NCI-H446 treated with DMSO at 0.1 percent for 48 hours (cell line): ENCODE measurements at places on chromosomes 16 and 17.

DNA sequence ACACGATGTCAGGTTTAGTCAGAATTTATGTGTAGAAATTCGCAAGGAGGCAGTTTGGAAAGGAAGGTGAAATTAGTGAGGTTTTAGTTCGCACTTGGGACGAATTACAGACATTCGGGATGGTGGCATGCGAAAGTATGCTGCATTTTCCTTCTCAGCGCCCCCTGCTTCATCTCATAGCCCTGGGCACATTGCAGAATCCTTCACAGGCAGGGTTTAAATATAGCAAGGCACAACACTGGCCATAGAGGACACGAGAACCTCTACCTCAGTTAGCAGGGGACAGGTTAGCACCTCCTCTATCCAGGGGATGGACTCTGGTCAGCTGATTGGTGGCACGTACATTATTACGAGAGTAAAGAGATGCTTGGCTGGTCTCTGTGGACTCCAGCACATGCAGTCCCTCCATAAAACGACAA is 47.5 kb downstream of the MAP2K6 start:
- no peak for DNase-seq

- DNase-seq: no peak
These were observed 11.0 kb downstream of the DCAKD start for GRCh38 chr17:45040459-45040858.

GRCh38 chr17:68505951-68506350 is 6.3 kb upstream of the PRKAR1A start:
- DNase-seq: no peak

DNA sequence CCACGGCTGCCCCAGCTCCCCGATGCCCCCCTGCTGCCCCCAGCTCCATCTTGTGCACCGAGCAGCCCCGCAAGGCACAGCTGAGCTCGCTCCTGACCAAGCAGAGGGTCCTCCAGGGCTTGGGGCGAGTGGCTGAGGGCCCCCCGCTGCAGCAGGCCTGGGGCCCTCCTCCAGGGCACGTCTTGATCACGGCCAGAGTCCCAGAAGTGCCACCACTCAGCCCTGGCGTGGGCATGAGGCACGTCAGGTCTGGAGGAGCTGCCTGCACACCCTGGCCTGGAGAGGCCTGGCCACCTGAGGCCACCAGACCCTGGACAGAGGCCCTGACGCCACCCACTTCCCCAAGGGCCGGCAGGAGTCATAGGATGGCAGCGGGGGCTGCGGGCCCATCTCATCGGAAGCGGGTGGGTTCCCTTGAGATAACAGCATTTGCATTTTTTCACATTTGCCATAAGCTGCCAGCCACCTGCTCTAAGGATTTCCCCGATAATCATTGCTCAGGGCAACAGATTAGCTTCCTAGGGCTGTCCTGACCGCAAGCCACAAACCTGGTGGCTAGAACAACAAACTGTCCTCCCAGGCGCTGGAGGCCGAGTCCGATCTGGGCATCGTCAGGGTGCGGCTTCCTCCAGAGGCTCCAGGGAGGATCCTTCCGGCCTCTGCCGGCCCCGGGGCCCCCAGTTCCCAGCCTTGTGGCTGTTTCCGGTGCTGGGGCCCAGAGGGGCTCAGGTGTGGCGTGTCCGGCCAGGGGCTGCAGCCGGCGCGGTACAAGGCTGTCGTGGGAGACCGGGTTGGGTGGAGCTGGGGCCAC is 23.9 kb upstream of the C1QTNF8 start:
- DNase-seq: no peak

GRCh38 chr17:27609611-27610303 is 21.2 kb upstream of the LGALS9 start:
- no peak for DNase-seq

DNA sequence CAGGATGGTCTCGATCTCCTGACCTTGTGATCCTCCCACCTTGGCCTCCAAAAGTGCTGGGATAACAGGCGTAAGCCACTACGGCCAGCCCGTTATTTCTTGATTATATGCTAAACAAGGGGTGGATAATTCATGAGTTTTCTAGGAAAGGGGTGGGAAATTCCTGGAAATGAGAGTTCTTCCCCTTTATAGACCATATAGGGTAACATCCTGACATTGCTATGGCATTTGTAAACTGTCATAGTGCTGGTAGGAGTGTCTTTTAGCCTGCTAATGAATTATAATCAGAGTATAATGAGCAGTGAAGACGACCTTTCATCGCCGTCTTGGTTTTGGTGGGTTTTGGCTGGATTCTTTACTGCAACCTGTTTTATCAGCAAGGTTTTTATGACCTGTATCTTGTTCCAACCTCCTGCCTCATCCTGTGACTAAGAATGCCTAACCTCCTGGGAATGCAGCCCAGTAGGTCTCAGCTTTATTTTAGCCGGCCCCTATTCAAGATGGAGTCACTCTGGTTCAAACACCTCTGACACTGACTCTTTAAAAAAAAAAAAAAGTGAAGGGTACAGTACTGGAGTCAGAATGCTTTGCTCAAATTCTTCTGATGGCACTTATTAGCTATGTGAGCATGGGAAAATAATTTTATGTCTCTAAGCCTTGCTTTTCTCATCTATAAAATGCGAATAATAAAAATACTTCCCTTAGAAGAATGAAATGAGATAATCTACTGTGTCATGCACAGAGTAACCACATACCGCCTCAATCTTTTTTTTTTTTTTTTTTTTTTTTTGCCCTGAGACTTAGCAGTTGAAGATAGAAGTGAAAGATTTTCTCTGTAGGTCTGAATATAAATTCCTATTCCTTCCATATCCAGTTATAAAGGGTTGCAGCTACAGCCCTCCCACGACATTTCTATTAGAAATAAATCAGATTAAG is 5.1 kb upstream of the CALCOCO2 start:
- DNase-seq: no peak

DNA sequence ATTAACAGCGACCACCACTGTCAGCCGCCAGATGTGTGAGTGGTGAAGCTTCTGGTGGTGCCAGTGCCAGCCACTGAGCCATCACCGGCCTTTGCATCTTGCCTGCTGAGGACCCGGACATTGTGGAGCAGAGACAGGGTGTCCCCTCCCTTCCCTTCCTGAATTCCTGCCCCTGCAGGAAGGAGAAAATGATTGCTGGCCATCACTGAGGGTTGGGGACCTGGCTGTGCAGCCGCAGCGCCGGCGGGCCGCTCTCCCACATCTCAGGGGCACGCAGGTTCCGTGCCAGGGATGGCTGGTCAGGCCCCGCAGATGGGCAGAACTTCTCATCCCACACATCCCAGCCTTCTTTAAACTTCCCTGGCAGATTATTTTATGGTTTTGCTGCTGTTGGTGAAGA is 56.5 kb downstream of the RPTOR start:
- DNase-seq: no peak

DNA sequence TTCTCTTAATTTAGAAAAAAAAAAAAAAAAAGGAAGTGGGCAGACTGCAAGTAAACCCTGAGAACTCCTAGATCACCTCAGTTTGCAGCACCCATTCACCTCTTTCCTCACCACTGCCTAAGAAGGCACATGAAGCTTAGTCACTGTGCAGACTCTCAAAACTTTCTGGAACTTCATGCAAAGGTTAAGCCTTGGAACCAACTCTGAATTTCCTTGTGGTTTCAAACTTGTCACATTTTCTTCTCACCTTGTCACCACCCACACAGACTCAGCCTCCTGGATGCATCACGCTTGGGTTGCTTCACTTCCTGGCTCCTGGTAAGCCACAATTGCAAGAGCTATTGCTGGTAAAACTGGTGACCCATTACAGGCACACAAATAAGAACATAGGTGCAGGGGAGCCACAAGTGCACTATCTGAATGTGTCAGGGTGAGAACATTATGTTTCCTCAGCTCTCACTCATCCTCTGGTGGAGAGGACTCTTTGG is 15.0 kb upstream of the CPD start:
- DNase-seq: no peak

DNA sequence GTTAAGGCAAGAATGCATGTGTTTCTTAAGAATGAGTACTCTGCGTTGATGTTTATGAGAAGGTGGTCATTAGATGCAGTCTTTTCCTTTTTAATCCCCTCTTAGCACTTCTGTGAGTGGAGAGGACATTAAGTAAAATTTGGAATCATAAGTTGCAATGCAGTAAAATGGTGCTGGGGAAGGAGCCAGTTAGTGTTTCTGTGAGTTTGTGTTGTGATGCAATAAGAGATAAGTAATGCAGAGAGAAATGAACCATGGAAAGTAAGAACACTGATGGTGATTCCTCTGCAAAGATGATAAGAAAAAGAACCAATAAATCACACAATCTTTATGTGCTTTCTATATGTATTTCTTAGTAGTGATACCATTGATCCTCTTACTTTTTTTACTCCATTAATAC is 20.0 kb downstream of the ABHD15 start:
- DNase-seq: no peak

DNA sequence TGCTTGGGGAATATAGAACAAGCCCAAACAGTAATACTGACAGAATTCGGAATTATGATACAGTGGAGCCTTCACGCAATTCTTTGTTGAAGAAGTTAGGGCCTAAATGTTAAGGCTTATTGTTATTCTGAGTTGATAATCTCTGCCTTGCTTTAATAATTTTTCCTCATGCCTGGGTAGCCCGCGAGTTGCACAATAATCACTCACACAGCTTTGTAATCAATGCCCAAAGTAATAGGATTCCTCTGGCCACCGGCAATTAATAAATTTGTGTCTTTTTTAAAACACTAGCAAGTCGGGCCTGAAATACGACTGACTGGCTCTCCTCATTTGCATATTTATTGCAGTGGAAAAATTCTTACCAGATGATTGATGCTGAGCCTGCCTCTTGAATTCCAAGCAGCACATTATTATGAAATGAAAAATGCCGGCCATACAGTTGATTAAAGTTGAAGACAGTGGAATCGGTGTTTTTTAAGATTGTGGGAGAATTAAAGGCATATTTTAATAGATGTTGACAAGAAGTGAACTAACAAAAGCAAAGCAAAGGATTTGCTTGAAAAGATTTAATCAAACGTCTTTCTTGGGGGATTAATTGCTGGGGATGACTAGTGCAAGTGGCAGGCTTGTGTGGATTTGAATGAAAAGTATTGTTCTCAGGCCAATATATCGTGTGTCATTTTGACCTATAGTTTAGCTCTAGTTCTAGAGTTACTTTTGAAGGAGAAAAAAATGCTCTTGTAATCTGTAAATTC is 30.2 kb downstream of the AATF start:
- no peak for DNase-seq

DNA sequence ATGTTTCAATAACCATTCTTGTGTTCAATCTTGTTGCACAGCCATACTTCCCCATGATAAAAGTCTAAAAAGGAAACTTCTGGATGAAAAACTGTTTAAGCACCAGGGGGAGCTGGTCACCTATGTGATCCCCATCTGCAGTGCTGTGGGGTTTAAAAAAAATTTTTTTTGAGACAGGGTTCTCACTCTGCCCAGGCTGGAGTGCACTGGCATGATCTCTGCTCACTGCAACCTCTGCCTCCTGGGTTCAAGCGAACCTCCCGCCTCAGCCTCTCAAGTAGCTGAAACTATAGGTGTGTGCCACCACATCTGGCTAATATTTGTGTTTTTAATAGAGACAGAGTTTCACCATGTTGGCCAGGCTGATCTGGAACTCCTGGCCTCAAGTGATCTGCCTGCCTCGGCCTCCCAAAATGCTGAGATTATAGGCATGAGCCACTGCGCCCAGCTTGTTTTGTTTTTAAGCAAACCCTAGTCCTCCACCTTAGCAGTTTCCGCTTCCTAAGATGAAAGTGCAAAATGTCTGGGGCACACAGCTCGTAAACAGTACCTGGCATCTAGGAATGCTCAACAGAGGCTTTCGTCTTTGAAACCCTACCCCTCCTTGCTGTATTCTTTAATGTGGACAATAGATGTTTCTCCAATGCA is 25.4 kb downstream of the DNAJA2 start:
- DNase-seq: no peak

GRCh38 chr17:51741458-51741857 is 417.1 kb downstream of the CA10 start:
- DNase-seq: no peak

DNA sequence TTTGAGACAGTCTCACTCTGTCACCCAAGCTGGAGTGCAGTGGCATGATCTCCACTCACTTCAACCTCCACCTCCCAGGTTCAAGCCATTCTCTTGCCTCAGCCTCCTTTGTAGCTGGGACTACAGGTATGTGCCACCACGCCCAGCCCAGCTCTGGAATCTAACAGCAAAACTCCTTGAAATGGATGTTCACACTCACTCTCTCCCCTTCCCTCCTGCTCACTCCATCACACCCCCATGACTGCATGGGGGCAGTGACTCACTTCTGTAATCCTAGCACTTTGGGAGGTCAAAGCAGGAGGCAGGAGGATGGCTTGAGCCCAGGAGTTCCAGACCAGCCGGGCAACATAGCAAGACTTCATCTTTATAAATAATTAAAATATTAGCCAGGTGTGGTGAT is 11.1 kb upstream of the TFAP4 start:
- DNase-seq: no peak

DNA sequence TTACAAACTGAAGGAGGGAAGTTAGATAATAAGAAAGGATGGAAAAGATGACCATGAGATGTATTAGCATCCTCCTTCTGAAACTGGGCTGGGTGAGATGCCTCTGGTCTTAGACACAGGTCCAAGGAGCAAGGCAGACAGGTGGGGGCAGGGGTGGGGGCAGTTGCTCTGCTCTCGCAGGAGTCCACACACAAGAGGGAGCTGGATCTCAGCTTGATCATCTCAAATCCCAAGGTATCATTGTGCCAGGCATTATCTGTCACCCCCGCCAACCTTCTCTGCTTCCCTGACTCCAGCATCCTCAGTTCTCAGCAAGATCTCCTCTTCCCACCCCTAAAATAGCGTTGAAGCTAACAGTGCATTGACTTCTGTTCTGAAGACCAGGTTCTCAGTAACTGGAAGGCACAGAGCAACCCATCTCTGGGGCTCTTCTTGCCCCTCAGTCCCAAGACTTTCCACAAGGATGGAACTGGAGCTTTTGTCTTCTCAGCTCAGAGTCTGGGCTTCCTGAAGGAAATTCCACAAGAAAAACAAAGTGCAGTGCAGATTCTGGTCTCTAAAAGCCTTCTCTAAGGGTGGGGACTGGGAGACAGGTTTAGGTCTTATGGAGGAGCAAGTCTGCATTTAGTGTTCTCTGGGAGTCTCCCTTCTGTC is 1.6 kb downstream of the FLOT2 start:
- no peak for DNase-seq

DNA sequence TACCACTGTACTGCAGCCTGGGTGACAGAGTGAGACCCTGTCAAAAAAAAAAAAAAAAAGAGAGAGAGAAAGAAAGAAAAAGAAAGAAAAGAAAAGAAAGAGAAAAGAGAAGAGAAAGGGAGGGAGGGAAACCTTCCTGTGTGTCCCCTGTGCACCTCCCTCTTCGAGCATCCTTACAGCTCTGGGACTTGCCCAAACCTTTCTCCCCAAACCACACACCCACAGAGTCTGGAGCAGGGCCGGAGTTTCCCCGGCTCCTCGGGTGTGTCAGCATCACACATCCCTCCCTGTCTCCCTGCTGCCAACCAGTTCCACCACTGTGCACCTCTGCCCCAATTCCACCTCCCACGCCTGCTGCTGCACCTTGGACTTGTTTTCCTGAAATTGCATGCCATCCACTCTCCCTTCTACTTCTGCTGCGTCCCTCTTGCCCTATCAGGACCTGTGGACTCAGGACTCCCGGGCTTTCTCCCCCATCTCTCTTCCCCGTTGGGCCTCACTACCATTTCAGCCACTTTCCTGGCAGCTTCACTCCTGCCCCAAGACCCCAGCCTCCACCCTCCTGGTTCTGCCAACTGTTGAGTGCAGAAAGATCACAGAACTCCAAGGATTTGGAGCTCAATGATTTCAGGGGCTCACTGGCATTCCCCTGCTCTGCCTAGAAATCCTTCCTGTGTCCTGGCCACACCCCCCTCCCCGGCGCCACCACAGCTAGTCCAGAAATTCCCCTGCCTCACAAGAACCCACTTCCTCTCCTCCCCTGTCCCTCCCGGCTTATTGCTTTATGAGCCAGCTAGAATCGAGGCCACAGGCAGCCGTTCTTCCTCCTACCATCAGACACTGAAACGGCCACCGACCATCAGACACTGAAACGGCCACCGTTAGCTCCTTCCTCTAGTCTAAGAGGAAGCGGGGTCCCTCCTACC is 3.7 kb upstream of the CDK3 start:
- DNase-seq: no peak
